ENCODE measurements at places on chromosomes 5 and 9. TPM values are rescaled to one million over a fixed set of nuclear protein-coding genes. Genes with fewer than 3 reads are reported as not detected.

- DNase-seq = no peak
These were observed 70.4 kb downstream of the SFXN1 start for GRCh38 chr5:175548626-175549311.

FAM78A gene
- 39.8 TPM for total RNA-seq

- no peak for DNase-seq
These were observed 159.6 kb downstream of the NXNL2 start for GRCh38 chr9:88694625-88695024.

GRCh38 chr9:18260521-18260920 is 213.4 kb upstream of the ADAMTSL1 start:
- no peak for DNase-seq

- no peak for DNase-seq
These were observed 8.0 kb upstream of the PDZD2 start for GRCh38 chr5:31630931-31631330.

DDX41 gene
- total RNA-seq = 228 TPM

GPX8 gene
- total RNA-seq = not detected

DNA sequence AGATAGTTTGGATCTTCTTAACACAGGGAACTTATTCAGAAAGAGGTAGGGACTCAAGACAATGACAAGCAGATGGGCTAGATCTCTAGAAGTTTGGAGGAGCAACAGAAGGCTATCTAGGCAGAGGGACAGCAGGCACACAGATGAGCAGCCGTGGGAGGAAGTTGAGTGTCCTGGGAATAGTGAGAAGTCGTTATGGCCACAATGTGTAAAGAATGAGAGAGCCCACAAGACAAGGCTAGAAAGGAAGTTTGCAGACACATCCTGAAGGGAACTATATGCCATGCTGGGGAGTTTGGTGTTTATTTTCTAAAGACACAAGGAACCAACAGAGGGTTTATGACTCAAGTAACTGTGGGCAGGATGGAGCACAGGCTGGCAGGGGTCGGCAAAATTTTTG is 160.6 kb downstream of the PALM2AKAP2 start:
- DNase-seq = no peak

ACOT12 gene
- total RNA-seq = not detected

GRCh38 chr5:88925692-88926490 is 42.9 kb upstream of the MEF2C start:
- DNase-seq = no peak

- DNase-seq = no peak
These were observed 37.3 kb upstream of the TENT4A start for GRCh38 chr5:6675784-6676491.

DNA sequence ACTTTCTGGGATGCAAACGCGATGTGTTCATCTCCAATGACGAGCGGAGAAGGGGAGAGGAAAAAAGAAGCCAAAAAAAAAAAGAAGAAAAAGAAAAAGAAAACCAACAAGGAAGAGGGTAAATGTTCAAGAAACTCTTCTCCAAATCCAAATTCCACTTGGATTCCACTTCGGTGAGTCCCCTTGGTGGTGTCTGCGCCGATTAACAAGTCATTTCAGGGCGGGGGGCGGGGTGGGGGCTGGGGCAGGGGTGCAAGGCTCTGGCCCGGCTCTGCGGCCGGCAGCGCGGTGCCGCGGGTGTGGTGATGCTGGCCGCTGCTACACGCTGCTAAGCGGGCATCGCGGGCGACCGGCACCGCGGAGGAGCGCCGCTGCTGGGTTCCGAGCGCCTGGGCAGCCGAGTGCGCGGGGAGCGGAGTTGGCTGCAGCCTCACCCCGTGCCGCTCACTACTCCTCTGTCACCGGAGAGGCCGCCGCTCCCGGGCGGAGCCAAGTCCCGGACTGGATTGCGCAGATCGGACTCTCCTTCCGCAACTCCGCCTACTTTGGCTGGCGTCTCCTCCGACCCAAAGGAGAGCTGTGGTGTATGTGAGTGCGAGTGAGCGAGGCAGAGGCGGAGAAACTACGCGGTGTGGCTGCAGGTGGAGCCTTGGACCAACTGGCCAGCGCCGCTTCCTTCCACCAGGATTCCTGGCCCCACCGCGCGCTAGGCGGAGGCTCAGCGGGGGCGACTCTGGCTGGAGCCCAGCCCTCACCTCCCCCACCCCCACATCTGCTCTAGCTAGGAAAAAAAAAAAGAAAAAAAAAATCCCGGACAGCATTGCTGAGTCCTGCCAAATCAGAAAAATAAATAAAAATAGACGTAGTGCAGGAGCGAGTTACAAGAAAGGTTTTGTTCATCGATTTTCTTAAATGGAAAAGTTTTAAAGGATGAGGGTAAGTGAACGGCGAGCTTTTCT is at the start of gene SEMA6A:
Gene SEMA6A (minus strand): TSS at position 457 of the 959 bp plus-strand sequence. CDS start 69,879 bp downstream, outside the sequence.
- DNase-seq = peak; percentile 74
